Type B pancreatic cell (in vitro differentiated cells): ENCODE measurements at places on chromosomes 13 and 19. TPM values are rescaled to one million over a fixed set of nuclear protein-coding genes. Genes with fewer than 3 reads are reported as not detected.

DNA sequence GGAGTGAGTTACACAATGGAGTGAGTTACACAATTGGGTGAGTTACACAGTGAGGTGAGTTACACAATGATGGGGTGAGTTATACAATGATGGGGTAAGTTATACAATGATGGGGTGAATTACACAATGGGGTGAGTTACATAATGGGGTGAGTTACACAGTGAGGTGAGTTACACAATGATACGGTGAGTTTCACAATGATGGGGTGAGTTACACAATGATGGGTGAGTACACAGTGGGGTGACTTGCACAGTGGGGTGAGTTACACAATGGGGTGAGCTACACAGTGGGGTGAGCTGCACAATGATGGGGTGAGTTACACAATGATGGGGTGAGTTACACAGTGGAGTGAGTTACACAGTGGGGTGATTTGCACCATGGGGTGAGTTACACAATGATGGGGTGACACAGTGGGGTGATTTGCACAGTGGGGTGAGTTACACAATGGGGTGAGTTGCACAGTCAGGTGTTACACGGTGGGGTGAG lies 52.5 kb upstream of the GAS6 start:
- H3K4me3 ChIP-seq: no peak overlapping the region
- DNase-seq: no peak
- H3K27me3 ChIP-seq: peaks cover 30% of the 10 kb centered on the region
- no peaks in the 10 kb centered on the region for H3K36me3 ChIP-seq

DNA sequence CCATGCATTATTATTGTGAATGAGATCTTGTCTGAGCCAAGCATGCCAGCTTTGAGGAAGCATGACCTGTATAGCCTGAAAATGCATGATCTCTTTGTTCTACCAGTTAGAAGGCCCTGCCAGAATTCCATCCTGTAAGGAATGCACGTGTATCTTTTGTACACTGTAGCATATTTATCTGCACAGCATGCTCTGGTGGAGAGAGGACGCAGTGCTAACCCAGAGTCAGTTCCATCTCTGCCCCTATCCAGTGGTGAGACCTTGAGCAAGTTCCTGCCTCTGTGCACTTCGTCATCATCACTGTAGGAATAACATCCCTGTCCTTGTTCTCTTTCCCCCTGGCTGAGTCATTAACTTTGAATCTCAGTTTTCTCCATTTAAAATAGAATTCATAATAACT lies 233.8 kb downstream of the SLC7A1 start:
- H3K27ac ChIP-seq: no peak overlapping the region
- H3K4me3 ChIP-seq: no peak overlapping the region
- peaks cover 6% of the 10 kb centered on the region for H3K27me3 ChIP-seq

Gene ZNF541
- total RNA-seq: not detected in 2 replicates

- no peak for DNase-seq
- H3K27me3 ChIP-seq: peaks cover 19% of the 10 kb centered on the region
- H3K27ac ChIP-seq: peak overlapping the region; percentile 89
- no peaks in the 10 kb centered on the region for H3K36me3 ChIP-seq
Observed at GRCh38 chr19:33350538-33351309, 22.8 kb upstream of the CEBPG start.

Gene LRRC8E
- total RNA-seq: 4.3 and 7.4 TPM in 2 replicates

- no peak overlapping the region for H3K4me3 ChIP-seq
- H3K27me3 ChIP-seq: no peaks in the 10 kb centered on the region
- peaks cover 15% of the 10 kb centered on the region for H3K4me1 ChIP-seq
- H3K27ac ChIP-seq: peak overlapping the region; percentile 46
- DNase-seq: no peak
Observed at GRCh38 chr13:30371649-30372265, 50.5 kb upstream of the UBE2L5 start.

DNA sequence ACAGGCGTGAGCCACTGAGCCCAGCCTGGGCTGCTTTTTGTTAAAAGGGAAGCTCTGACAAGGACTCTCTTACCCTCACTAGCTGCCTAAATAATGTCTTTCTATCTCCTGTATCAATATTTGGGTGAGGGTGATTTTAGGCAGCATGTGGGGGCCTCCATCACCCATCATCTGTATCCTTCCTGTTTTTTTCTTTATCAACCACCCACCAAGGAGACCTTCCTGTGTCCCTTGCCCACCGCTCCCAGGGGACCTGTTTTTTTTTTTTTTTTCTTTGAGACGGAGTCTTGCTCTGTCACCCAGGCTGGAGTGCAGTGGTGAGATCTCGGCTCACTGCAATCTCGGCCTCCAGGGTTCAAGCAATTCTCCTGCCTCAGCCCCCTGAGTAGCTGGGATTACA lies 5.4 kb upstream of the NDUFB7 start:
- H3K27me3 ChIP-seq: no peaks in the 10 kb centered on the region
- no peak for DNase-seq

GRCh38 chr19:512547-513365 lies 5.5 kb downstream of the TPGS1 start:
- H3K36me3 ChIP-seq: peaks cover 4% of the 10 kb centered on the region
- peaks cover 3% of the 10 kb centered on the region for H3K27me3 ChIP-seq
- H3K4me1 ChIP-seq: peaks cover 31% of the 10 kb centered on the region
- no peak for DNase-seq

- no peaks in the 10 kb centered on the region for H3K27me3 ChIP-seq
- H3K4me3 ChIP-seq: no peak overlapping the region
- no peak for DNase-seq
- no peak overlapping the region for H3K27ac ChIP-seq
- no peaks in the 10 kb centered on the region for H3K36me3 ChIP-seq
Observed at GRCh38 chr13:108368250-108368905, 98.9 kb downstream of the TNFSF13B start.

Gene CYP2S1
- total RNA-seq: 33.1 and 121 TPM in 2 replicates

- no peak overlapping the region for H3K27ac ChIP-seq
- H3K36me3 ChIP-seq: peaks cover 44% of the 10 kb centered on the region
- DNase-seq: no peak
- H3K27me3 ChIP-seq: no peaks in the 10 kb centered on the region
- H3K4me3 ChIP-seq: no peak overlapping the region
- H3K4me1 ChIP-seq: peaks cover 12% of the 10 kb centered on the region
Observed at GRCh38 chr13:110435331-110435730, 126.2 kb downstream of the RAB20 start.

DNA sequence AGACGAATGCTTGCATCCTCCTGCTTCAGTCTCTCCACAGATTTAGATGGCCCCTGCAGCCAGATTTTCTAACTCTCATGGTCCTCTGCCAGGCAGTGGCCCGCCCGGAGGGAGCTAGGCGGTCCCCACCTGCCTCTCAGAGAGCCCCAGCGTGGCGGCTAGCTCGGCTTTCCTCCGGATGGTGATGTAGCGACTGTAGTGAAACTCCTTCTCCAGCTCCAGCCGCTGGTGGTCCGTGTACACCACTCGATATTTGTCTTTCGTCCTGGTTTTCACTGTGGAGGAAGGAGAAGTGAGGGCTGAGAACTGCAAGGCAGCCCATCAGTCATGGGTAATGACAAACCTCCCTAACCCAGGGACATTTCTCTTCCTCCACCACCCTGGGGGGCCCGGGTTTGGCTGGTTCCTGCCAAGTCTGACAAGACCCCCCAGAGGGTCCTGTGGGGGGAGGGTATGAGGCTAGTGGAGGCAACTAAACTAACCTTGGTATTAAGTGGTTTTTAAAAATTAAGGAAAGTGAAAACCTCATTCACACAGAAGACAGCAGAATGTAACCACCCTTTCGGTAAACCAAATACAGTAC lies 4.3 kb downstream of the CDX2 start:
- DNase-seq: no peak
- no peaks in the 10 kb centered on the region for H3K36me3 ChIP-seq
- H3K4me3 ChIP-seq: peak overlapping the region; percentile 22
- peaks cover 95% of the 10 kb centered on the region for H3K27me3 ChIP-seq
- H3K27ac ChIP-seq: no peak overlapping the region

GRCh38 chr13:64556376-64556775 lies 2673.8 kb downstream of the PCDH9 start:
- DNase-seq: no peak
- H3K4me3 ChIP-seq: no peak overlapping the region
- H3K27ac ChIP-seq: no peak overlapping the region
- no peaks in the 10 kb centered on the region for H3K27me3 ChIP-seq
- H3K36me3 ChIP-seq: no peaks in the 10 kb centered on the region

GRCh38 chr19:39200066-39200802 lies 3.5 kb downstream of the NCCRP1 start:
- peaks cover 11% of the 10 kb centered on the region for H3K4me1 ChIP-seq
- H3K36me3 ChIP-seq: no peaks in the 10 kb centered on the region
- peaks cover 52% of the 10 kb centered on the region for H3K27me3 ChIP-seq
- H3K4me3 ChIP-seq: no peak overlapping the region

Gene CEACAM4
- total RNA-seq: not detected in 2 replicates

Gene SLC6A16
- total RNA-seq: 0.31 and 3.5 TPM in 2 replicates

DNA sequence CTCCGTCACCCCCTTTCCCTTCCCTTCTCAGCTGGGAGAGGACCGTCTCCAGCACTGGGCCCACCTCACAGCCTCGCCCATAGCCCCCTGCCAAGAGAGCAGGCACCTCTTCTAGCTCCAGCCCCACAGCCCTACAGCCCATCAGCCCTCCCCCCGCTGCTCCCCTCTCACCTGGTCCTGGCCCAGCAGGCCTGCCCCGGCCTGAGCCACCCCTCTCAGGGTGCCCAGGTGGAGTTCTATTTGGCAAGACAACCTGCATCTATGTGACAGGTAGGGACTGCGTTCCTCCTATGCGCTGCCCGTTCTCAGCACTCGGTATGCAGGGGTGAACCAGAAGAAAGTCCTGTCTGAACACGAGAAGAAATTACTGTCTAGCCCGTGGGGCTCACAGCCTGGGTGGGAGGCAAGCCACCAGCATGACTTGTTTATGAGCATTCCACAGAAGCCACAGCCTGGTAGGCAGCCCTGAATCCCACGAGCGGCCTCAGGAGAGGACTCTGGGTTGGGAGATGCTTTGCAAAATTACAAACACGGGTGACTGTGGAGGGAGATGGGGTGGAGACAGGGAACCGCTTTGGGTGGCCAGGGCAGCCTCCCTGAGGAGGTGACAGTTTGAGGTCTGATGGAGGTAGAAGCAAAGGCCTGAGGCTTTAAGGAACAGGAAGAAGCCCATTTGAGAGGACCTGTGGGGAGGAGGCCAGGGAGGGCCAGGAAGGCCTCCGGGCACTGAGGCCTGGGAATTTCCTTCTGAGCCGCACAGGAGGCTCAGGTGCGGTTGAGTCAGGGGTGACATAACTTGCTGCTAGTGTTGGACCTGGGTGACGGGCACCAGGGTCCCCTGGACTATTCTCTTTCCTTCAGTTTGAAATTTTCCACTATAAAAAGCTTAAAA lies 1.2 kb upstream of the PLEKHF1 start:
- no peaks in the 10 kb centered on the region for H3K27me3 ChIP-seq
- H3K36me3 ChIP-seq: no peaks in the 10 kb centered on the region
- H3K27ac ChIP-seq: peak overlapping the region; percentile 86

DNA sequence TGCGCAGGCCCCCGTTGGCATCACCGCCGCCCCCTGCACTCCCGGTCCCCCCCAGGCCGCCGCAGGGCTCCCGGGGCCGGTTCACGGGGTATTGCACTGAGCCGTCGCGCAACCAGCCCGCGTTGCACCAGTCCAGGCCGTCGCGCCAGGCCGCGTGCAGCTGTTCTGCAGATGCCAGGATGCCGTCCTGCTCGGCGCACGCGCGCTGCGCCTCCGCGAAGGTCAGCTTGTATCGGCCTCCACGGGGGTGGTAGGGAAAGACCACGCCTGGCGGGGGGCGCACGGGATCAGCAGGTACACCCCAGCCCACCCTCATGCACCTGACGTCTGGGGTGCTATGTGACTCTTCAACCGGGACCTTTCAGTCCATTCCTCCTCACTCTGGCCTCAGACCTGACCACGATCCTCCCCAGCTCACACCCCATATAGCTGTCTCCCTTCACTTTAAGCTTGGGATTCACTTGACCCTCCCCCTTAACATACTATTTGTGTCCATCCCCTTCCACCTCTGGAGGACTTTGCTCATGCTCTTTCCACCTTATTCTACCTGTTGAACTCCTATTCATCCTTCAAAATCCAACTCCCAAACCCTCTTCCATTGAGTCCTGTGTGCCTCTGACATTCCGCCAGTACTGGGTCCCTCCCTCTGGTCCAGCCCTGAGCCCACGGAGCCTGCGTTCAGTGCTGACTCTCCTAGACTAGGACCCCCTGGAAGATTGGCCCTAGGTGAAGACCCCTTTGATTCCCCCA lies 14.3 kb downstream of the TM6SF2 start:
- no peak overlapping the region for H3K27ac ChIP-seq
- H3K36me3 ChIP-seq: no peaks in the 10 kb centered on the region
- H3K4me3 ChIP-seq: no peak overlapping the region
- no peak for DNase-seq

- H3K27ac ChIP-seq: no peak overlapping the region
- H3K27me3 ChIP-seq: no peaks in the 10 kb centered on the region
- no peaks in the 10 kb centered on the region for H3K4me1 ChIP-seq
- peaks cover 39% of the 10 kb centered on the region for H3K36me3 ChIP-seq
Observed at GRCh38 chr13:43848001-43848649, 31.4 kb downstream of the CCDC122 start.

GRCh38 chr13:73765651-73766384 lies 368.4 kb downstream of the KLF12 start:
- H3K27me3 ChIP-seq: no peaks in the 10 kb centered on the region
- peak; percentile 78 for DNase-seq
- peaks cover 30% of the 10 kb centered on the region for H3K4me1 ChIP-seq
- H3K36me3 ChIP-seq: peaks cover 4% of the 10 kb centered on the region

- H3K4me1 ChIP-seq: peaks cover 45% of the 10 kb centered on the region
- H3K4me3 ChIP-seq: no peak overlapping the region
- no peak for DNase-seq
- peak overlapping the region; percentile 70 for H3K27ac ChIP-seq
- H3K27me3 ChIP-seq: no peaks in the 10 kb centered on the region
Observed at GRCh38 chr13:111217641-111218040, 102.5 kb downstream of the ARHGEF7 start.

- H3K4me3 ChIP-seq: peak overlapping the region; percentile 11
- peak overlapping the region; percentile 56 for H3K27ac ChIP-seq
- H3K36me3 ChIP-seq: no peaks in the 10 kb centered on the region
Observed at GRCh38 chr19:40414542-40415535, 1.7 kb upstream of the PRX start.

- no peak for DNase-seq
- H3K4me3 ChIP-seq: peak overlapping the region; percentile 48
- peaks cover 31% of the 10 kb centered on the region for H3K36me3 ChIP-seq
- peak overlapping the region; percentile 85 for H3K27ac ChIP-seq
- no peaks in the 10 kb centered on the region for H3K4me1 ChIP-seq
Observed at GRCh38 chr19:23817519-23817918, 58.8 kb upstream of the ZNF681 start.
